ENCODE measurements at places on chromosomes 1 and 21. TPM values are rescaled to one million over a fixed set of nuclear protein-coding genes. Genes with fewer than 3 reads are reported as not detected.

The KRTAP19-1 gene
- total RNA-seq: not detected

The IGSF3 gene
- total RNA-seq: 0.16 TPM

DNA sequence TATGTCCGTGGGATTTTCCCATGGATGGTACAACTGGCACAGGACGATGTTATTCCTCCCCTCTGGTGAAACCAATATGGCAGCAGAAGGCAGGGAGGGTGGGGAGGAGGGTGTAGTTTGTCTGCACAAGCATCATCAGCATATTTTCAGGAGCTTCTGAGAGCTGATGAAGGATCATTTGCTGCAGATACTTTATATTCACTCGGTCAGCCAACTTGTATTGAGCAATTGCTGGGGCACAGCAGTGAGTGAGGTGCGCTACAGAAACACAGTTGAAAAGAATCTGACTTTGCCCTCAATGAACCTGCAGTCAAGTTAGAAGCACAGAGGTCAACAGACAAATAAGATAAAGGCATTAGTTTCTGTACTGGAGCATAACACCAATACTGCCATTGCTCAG is 13.0 kb downstream of the PKP1 start:
- DNase-seq: no peak

GRCh38 chr1:115332813-115333608 is 5.0 kb downstream of the NGF start:
- no peak for DNase-seq

- no peak for DNase-seq
Measured at GRCh38 chr1:206521127-206521526, 13.8 kb downstream of the RASSF5 start.

GRCh38 chr21:41626021-41626420 is 118.1 kb upstream of the TMPRSS2 start:
- DNase-seq: no peak

GRCh38 chr1:21932127-21932526 is 5.0 kb downstream of the HSPG2 start:
- DNase-seq: no peak

GRCh38 chr1:172071746-172072145 is 230.4 kb downstream of the DNM3 start:
- DNase-seq: no peak

- no peak for DNase-seq
Measured at GRCh38 chr1:94334764-94335163, 83.4 kb upstream of the ABCD3 start.

DNA sequence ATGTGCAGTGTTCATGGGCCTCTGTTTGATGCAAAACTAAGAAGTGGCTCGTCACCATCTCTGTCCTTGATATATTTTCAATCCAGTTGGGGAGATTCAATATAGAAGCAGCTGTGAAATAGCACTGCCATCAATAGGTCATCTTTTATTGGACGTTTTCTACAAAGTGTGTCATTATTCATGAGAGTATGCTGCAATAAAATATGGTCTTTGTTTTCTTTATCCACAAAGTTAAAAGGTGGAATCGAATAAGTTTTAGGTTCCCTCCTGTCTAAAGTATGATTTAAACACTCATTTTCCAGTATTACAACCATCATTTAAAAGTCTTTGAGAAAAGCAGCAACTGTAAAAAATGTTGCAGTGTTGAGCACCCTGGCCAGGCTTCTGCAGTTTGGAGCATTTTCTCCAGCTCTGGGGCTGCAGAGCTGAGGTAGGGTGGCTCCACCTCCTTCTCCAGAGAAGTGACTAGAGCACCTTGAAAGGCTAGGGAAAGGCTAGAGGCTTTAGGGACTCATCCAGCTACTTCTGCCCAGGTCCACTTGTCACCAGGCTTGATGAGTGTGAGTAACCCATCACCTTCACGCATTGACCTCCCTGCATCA is 56.5 kb upstream of the DNAH14 start:
- no peak for DNase-seq

GRCh38 chr21:15755125-15755524 is 25.3 kb downstream of the USP25 start:
- no peak for DNase-seq

DNA sequence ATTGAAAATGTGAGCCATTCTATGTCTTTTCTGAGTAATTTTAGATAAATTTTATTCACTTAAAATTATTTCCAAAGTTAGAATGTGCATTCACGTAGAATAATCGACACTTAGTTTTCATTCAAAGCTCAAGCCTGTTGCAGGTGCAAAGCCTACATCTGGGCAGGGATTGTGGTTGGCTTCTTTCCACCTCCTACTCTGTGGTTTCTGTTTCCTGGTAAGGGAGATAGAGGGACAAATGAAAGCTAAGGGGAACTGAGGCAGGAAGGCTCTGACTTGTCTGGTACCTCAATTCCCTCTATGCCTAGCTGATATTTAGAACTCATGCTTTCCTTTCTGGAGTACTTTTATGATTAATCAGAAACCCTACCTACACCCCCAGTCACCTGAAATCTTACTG is 251.2 kb upstream of the DPYD start:
- no peak for DNase-seq

Measured in activated CD8-positive, alpha-beta T cell treated with anti-CD3 and anti-CD28 coated beads, Interleukin-2, amount 10 ng/mL, durations not matched to agents 7 days and 5 days (primary cell).